Stomach (tissue), 19 donors: ENCODE measurements at places on chromosomes 3 and 15. TPM values are rescaled to one million over a fixed set of nuclear protein-coding genes. Genes with fewer than 3 reads are reported as not detected.

The NKTR gene
- polyA plus RNA-seq: 20.0 TPM

The CLDN16 gene
- not detected for polyA plus RNA-seq

The CNTN3 gene
- polyA plus RNA-seq: 1.5 TPM

The PCSK6 gene
- 14.4 TPM for polyA plus RNA-seq

DNA sequence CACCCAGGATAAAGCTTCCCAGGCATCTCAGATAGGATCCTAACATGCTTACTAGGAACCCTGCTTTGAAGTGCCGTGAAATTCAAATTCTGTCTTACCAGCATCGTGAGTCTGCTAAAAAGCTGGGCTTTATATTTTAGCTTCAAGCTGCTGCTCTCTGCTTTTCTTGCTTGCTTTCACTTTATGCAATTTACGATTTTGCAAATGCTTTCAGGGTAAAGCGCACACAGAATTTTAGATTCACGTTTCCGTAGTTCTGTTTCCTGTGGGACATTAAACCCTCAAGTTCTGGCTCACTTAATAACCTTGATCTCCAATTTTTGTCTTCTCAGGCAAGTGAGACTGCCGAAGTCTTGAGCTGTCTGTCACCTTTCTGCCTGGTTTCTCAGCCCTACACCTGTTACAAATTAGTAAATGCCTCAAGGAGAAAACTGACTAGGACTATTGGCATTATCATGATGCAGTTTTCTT, 170.5 kb upstream of the TGFBR2 start:
- no peak for DNase-seq
- no peaks in the 10 kb centered on the region for H3K27me3 ChIP-seq
- no peak overlapping the region for H3K4me3 ChIP-seq
- H3K36me3 ChIP-seq: no peaks in the 10 kb centered on the region
